ENCODE measurements at places on chromosomes 13 and 19. TPM values are rescaled to one million over a fixed set of nuclear protein-coding genes. Genes with fewer than 3 reads are reported as not detected.

NDUFA11 gene
- 254 TPM for total RNA-seq

NLRP4 gene
- total RNA-seq = not detected

ZNF43 gene
- total RNA-seq = 3.4 TPM

SPACA4 gene
- total RNA-seq = 0.14 TPM

STARD13 gene
- total RNA-seq = 43.4 TPM

PROZ gene
- not detected for total RNA-seq

ZNF560 gene
- total RNA-seq = 0.57 TPM

HCST gene
- 1.00 TPM for total RNA-seq

KCNC3 gene
- total RNA-seq = 0.09 TPM

NCAN gene
- not detected for total RNA-seq

PSG11 gene
- total RNA-seq = not detected

ADPRHL1 gene
- total RNA-seq = 1.6 TPM

ZNF256 gene
- total RNA-seq = 3.8 TPM

ZNF283 gene
- total RNA-seq = 11.4 TPM

GRK1 gene
- total RNA-seq = under 0.01 TPM

RASIP1 gene
- total RNA-seq = 1.3 TPM

PODNL1 gene
- total RNA-seq = 2.1 TPM

Data from smooth muscle cell of bladder (primary cell).